Right forelimb (tissue), 1 donor: ENCODE measurements at places on chromosomes 2 and 18.

- DNase-seq, result no peak
These were observed 370.1 kb downstream of the FBXO15 start for GRCh38 chr18:73777356-73778031.

- DNase-seq, result no peak
These were observed 107.1 kb downstream of the TSHZ1 start for GRCh38 chr18:75317703-75318102.

GRCh38 chr18:50142441-50143120, 52.4 kb downstream of the MYO5B start:
- DNase-seq, result no peak

- peak; percentile 40 for DNase-seq
These were observed 99.7 kb upstream of the CTDP1 start for GRCh38 chr18:79579807-79580497.

- DNase-seq, result no peak
These were observed 68.8 kb upstream of the TACR1 start for GRCh38 chr2:75268112-75268511.

DNA sequence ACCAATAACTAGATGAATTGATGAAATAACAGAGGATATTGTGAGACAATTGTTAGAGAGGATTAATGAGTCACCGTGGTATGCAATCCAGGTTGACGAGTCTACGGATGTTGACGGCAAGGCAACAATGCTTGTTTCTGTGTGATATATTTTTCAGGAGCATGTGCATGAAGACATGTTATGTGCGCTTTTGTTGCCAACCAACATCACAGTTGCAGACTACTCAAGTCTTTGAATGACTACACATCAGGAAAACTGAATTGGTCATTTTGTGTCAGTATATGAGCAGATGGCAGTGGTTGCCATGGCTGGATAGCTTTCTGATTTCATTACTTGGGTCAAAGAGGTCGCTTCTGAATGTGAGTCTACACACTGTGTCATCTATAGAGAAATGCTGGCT, 96.8 kb upstream of the CRACDL start:
- DNase-seq, result no peak

- no peak for DNase-seq
These were observed 208.4 kb downstream of the FIGN start for GRCh38 chr2:163527381-163527780.

- DNase-seq, result no peak
These were observed 139.2 kb upstream of the MYO3B start for GRCh38 chr2:170038734-170039133.

- DNase-seq, result no peak
These were observed 64.3 kb downstream of the DNER start for GRCh38 chr2:229650059-229650458.

GRCh38 chr2:28951910-28952835, 28.9 kb upstream of the TOGARAM2 start:
- DNase-seq, result no peak

GRCh38 chr2:43110442-43110871, 115.9 kb downstream of the ZFP36L2 start:
- no peak for DNase-seq

DNA sequence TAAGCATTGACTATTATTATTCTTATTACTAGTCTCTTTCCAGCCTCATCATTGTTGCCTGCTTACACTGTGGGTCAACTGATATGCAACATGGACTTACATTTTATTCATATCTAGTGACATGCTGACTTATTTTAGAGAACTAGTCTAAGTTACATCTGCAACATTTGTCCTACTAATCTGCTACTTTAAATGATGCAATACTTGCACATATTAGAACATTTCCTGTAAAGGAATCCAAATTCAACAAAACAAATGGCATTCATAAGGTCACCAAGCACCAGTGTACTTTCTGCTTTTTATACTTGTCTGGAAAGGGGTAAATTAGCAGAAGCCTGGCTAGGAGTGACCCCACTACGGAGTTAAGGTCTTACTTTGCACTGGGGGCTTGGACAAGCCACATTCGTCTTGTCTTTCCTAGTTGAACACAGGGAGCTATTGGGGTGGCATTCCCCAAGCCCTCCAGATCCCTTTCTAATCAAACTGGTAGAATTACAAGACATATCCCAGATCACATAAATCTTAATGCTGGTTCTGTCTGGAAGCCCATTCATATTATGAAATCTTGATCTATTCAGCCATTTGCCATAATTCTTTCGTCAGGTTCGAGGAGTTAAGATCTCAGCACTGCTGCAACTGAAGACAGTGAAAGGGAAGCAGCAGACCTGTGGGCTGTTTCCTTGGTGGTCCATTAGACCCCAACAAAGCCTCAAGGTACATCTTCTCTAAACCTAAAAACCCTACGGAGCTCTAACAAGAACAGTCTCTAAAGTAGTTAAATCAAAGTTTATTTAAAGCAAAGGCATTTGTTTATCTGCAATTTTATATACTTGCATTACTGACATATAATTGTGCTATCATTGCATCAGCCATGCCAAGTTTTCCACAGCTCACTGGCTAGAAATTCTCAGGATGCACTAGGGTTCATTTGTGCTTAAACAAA, 49.9 kb upstream of the RTN4 start:
- DNase-seq, result no peak

GRCh38 chr18:79458131-79458838, 62.6 kb downstream of the NFATC1 start:
- DNase-seq, result no peak

GRCh38 chr2:207073801-207074678, 91.7 kb downstream of the KLF7 start:
- peak; percentile 49 for DNase-seq
